Gastrocnemius medialis (tissue), 4 donors: ENCODE measurements at places on chromosomes 3 and 15.
A peak's percentile ranks its signal among the peaks of the same experiment; 100 is the strongest.

GRCh38 chr3:12815719-12816118 is 19.2 kb downstream of the CAND2 start:
- no peak for DNase-seq

- peak; percentile 32 for DNase-seq
Measured at GRCh38 chr3:58628823-58629562, 37.6 kb downstream of the FAM3D start.

DNA sequence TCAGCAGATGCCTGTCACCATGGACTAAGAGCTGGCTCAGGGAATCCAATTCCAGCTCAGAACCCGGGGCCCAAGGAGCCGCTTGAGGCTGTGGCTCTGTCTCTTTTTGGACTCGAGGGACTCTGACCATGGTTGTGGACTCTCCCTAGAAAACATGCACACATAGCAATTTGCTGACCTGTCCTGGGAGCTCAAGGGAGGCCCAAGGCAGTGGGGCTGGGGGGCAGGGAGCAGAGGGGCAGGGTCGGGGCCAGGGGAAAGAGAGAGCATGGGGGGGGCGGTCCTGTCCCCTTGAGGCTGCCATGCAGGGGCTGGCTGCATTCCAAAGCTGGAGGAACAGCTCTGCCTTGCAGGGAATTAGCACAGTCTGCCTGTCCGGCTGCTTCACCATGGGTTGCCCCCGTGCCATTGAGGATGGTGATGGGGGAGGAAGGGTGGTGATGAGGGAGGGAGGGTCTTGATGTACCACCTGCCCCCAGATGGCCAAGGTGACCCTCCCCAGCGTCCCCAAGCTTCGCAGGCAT is 190.1 kb downstream of the GOLGA6L6 start:
- DNase-seq = no peak

GRCh38 chr3:64426551-64426950 is 201.3 kb upstream of the PRICKLE2 start:
- no peak for DNase-seq

- DNase-seq = peak; percentile 10
Measured at GRCh38 chr3:85571835-85572234, 613.0 kb downstream of the CADM2 start.

- DNase-seq = no peak
Measured at GRCh38 chr3:69892706-69893105, 106.8 kb upstream of the SAMMSON start.

GRCh38 chr3:37338500-37338899 is 164.1 kb upstream of the LRRFIP2 start:
- no peak for DNase-seq

DNA sequence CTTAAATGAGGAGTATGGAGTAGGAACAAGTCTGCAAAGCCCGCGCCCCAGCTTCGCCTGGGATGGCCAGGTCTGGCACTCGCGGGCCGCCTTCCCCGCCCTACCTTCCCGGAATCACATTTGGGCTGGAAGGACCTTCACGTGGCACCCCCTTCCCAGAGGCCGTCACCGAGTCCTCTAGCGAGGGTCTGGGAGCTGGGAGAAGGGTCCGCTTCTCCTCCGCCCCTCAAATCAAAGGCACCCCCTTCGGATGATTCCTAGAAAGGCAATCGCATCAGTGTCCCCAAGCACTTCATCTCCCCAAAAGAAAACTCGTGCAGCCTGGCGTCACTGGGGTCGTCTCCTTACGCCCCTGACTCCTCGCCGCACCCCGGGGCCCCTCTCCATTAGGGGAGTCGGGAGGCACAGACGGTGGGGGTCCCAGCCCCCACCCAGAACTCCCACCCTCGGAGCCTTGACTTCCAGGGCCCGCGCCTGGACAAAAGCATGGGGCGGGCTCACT is 380 bp downstream of the MYLK start:
- DNase-seq = no peak

DNA sequence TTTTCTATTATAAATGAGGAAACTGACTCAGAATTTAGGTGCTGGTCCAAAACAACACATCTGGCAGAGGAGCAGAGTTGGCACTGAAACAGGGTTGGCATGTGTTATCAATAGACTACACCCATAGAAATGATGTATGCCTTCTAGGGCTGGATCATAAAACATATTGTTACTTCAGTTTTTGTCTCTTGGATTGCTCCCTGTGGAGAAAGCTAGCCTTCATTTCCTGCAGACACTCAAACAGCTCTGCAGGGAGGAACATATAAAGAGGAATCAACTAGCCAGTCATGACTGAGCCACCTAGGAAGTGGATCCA is 507 bp upstream of the MRPL3 start:
- no peak for DNase-seq

- no peak for DNase-seq
Measured at GRCh38 chr3:32882603-32883025, 64.8 kb downstream of the TRIM71 start.

GRCh38 chr3:113794526-113794925 is 44.1 kb upstream of the GRAMD1C start:
- DNase-seq = no peak

- DNase-seq = no peak
Measured at GRCh38 chr3:187992609-187993008, 161.3 kb upstream of the LPP start.

- DNase-seq = no peak
Measured at GRCh38 chr15:67070892-67071664, 5.7 kb downstream of the SMAD3 start.

DNA sequence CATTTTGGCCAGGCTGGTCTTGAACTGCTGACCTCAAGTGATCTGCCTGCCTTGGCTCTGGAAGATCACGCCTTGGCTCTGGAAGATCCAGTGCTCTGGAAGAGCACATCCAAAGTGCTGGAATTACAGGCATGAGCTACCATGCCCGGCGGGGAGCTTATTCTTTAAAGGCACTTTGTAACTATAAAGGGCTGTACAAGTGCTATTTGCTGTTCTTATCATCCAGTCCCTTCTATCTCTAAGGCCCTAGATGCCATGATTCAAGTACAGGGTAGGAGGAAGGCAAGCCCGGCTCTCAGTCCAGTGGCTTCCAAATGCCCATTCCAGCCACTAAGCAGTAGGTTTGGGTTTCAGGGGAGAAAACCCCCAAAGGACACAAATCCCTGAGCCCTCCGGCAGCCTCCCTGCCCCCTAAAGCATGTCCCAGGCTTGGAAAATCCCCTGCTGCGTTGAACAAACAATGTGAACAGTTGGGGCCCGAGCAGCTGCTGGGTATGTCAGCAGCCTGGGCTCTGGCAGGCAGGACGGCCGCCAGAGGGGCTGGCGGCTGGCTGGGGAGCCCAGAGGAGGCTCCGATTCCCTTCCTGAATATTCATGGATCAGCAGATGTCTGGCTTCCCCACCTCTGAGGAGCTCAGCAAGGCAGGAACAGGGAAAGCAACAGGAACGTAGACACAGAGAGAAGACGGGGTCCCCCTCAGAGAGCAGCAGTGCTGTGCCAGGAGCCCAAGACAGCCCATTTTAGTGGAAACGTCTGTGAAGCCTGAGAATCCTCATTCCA is 7.7 kb downstream of the IGDCC4 start:
- peak; percentile 41 for DNase-seq

GRCh38 chr15:38878926-38879325 is 314.3 kb upstream of the RASGRP1 start:
- DNase-seq = no peak

DNA sequence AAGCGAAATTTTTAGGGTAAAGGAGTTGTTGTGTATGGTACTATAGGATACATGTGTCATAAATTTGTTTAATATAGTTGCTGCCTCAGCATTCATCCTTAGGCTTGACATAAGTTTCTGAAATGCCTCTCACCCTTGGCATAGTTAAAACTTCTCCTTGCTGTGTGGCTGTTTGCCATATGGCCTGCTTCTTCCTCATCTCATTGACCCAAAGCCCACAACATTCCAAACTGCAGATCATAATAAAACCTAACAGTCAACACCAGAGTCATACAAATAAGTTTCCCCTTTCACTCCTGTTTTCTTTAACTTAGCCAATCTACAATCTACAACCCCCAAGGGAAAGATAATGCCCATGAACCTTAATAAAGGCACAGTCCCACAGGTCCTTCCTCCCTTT is 136.6 kb downstream of the TMCC1 start:
- DNase-seq = no peak

GRCh38 chr3:196055683-196056270 is 26.1 kb downstream of the TFRC start:
- peak; percentile 92 for DNase-seq

GRCh38 chr3:13245615-13245978 is 172.4 kb upstream of the IQSEC1 start:
- no peak for DNase-seq
